ENCODE measurements at places on chromosomes 4 and X. TPM values are rescaled to one million over a fixed set of nuclear protein-coding genes. Genes with fewer than 3 reads are reported as not detected.

EGF gene
- total RNA-seq: not detected

PCDH11X gene
- not detected for total RNA-seq

GPR82 gene
- total RNA-seq: not detected

PROM1 gene
- not detected for total RNA-seq

FGB gene
- total RNA-seq: not detected

KDM5C gene
- total RNA-seq: 95.5 TPM

- no peaks in the 10 kb centered on the region for H3K27me3 ChIP-seq
- H3K4me3 ChIP-seq: no peak overlapping the region
- H3K36me3 ChIP-seq: no peaks in the 10 kb centered on the region
- DNase-seq: no peak
- H3K27ac ChIP-seq: no peak overlapping the region
Measured at GRCh38 chr4:19615086-19615689, 636.5 kb upstream of the SLIT2 start.

GRCh38 chrX:8861908-8862307 lies 60.7 kb upstream of the FAM9A start:
- H3K4me1 ChIP-seq: no peaks in the 10 kb centered on the region
- no peaks in the 10 kb centered on the region for H3K36me3 ChIP-seq
- no peak overlapping the region for H3K4me3 ChIP-seq
- peaks cover 4% of the 10 kb centered on the region for H3K27me3 ChIP-seq
- no peak overlapping the region for H3K27ac ChIP-seq

- H3K27me3 ChIP-seq: no peaks in the 10 kb centered on the region
- no peak overlapping the region for H3K27ac ChIP-seq
Measured at GRCh38 chr4:102735582-102735981, 25.2 kb downstream of the MANBA start.

DNA sequence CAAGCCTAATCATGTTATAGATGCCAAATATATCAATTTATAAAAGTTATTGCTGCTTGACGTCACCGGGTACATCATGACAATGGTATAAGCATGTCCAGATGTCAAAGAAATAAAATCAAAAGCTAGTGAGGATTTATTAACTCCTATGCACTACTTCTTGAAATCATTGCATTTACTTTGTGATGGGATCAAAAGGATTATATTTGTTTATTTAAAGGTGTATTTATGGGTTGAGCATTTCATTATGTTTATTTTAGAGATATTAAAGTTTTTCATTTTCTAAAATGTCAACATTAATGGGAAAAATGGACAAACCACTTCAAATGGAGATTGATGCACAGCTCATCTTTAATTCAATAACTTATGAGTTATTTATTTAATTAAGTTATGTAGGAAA lies 277.8 kb downstream of the EPHA5 start:
- no peaks in the 10 kb centered on the region for H3K36me3 ChIP-seq
- DNase-seq: no peak
- H3K27me3 ChIP-seq: no peaks in the 10 kb centered on the region
- H3K4me3 ChIP-seq: no peak overlapping the region

DNA sequence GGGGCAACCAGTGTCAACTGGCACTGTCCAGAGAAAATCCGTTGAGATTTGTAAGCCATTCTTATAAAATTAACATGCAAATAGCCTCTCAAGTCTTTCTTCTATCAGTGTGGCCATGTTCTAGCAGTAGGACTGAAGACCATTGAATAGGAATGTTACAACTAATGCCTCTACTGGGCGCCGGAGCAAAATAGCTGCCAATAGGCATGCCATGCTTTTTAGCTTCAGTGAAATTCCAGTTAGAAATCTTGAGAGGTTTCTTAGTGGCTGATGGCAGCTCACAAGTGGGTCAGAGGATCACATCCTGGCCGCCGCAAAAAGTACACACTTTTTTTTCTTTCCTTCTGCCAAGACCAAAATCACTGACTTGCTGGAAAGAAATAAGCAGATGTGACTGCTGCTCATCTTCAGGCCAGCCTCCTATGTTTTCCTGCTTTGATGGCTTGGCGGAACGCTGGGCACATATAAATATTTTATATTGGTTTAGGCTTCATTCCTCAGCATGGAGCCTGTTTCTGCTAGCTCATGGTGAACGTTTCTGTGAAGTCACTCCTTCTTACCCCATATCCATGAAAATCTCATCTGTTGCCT lies 293.1 kb downstream of the TENM3 start:
- no peak overlapping the region for H3K27ac ChIP-seq
- H3K27me3 ChIP-seq: no peaks in the 10 kb centered on the region
- H3K4me1 ChIP-seq: no peaks in the 10 kb centered on the region

GRCh38 chr4:123825596-123826291 lies 429.1 kb downstream of the SPRY1 start:
- no peak for DNase-seq
- no peak overlapping the region for H3K27ac ChIP-seq
- H3K4me3 ChIP-seq: no peak overlapping the region
- no peaks in the 10 kb centered on the region for H3K36me3 ChIP-seq
- H3K4me1 ChIP-seq: no peaks in the 10 kb centered on the region
- no peaks in the 10 kb centered on the region for H3K27me3 ChIP-seq

DNA sequence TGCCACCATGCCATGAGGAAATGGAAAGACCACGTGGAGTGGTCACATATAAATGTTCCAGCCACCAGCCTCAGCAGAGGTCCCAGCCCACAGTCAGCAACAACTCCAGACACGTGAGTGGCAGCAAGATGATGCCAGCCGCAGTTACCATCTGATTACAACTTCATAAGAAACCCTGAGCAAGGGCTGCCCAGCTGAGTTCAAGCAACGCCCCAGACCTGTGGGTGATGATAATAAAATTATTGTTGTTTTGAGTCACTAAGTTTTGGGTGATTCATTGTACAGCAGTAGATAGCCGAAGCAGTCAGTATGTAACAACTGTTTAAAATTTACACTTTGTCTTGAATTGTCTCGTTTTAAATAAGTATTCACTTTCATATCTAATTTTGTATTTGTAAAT lies 5.8 kb upstream of the CCNG2 start:
- H3K36me3 ChIP-seq: no peaks in the 10 kb centered on the region
- peaks cover 28% of the 10 kb centered on the region for H3K4me1 ChIP-seq

- no peak for DNase-seq
- H3K36me3 ChIP-seq: no peaks in the 10 kb centered on the region
- no peak overlapping the region for H3K4me3 ChIP-seq
- no peaks in the 10 kb centered on the region for H3K4me1 ChIP-seq
- no peak overlapping the region for H3K27ac ChIP-seq
- H3K27me3 ChIP-seq: no peaks in the 10 kb centered on the region
Measured at GRCh38 chrX:126695375-126695896, 124.1 kb upstream of the PRR32 start.

GRCh38 chr4:159248384-159249178 lies 145.7 kb downstream of the RAPGEF2 start:
- peaks cover 11% of the 10 kb centered on the region for H3K36me3 ChIP-seq
- H3K27me3 ChIP-seq: no peaks in the 10 kb centered on the region
- no peaks in the 10 kb centered on the region for H3K4me1 ChIP-seq

GRCh38 chr4:151475035-151475714 lies 66.2 kb downstream of the FHIP1A start:
- H3K27ac ChIP-seq: no peak overlapping the region
- DNase-seq: no peak
